ENCODE measurements at places on chromosomes 3 and 15.
A peak's percentile ranks its signal among the peaks of the same experiment; 100 is the strongest.

DNA sequence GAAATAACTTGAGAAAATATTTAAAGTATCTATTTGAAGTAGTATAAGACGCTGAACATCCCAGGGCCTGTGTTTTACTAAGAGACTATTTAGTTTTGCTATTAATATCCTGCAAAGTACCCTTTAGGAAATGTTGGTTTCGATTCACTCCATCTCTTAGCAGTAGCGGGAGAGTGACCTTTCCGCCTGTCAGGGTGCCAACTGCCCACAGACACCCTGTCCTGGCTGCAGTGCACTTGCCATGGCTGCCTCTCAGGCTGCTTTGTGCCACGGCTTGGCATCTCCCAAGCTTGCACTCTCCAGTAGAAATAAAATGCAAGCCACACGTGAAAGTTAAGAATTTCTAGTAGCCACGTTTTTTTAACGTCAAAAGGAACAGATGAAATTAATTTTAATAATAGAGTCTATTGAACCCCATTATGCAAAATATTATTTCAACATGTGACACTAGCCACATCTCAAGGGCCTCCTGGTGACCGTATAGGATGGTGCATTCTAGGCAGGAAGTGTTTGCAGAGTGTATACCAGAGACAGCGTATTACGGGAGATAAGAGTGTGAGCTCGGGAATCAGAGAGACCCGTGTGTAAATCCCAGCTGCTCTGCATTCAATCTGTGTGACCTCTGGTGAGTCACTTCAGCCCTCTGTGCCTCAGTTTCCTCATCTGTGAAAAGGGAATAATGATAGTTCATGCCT, 19.8 kb downstream of the ADAMTS9 start:
- DNase-seq = no peak

DNA sequence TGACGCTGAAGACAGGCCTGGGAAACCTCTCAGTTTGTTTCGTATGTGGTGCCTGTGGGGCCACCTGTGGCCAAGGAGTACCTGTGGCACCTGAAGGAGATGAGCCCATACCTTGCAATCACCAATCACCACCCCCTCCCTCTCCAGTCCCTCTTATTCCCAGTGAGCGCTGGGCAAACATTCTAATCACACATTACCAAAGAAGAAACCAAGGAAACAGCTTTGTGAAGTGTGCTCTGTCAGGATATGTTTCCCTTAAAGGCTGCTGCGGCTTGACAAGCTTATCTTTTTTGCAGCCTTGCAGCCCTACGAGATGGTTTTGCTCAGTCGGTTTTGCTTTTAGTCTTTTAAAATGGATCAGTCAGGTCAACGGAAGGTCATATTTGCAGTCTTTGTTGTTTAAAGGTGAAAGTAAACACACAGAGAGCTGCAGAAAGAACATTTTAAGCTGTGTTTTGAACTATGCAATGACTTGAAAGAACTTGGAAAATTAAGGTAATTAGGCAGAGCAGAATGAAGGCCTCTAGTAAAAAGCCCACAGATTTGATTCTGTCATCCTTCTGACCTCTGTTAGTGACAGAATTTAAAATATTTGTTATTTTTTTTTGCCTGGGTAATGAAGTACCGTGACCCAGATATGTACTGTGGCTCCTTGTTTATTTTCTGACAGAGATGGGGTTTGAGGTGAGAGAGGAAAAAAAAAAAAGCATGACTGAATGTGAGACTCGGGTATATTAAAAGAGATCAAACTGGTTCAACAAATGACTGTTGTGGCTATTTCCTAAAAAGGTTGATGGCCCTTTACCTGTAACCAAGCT, 461.4 kb downstream of the NSUN3 start:
- DNase-seq = peak; percentile 70

- peak; percentile 4 for DNase-seq
Measured at GRCh38 chr3:171328419-171329082, 131.7 kb downstream of the TNIK start.

DNA sequence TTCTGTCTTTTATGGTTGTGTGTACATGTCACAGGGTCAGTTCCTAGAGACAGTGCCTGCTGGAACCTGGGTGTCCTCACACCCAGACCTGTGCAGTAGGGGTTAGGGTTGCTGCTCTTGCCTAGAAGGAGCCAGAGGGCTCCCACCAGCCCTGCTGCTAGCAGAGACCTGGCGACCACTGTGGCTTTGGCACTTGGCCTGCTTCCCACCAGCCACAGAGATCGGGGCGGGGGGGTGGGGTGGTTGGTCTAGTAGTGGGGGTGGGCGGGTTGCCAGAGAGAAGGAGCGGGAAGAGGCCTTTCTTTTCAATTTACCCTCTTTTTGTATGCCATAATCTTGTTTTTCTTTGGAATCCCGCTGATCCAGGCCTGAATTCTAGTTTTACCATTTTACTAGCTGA, 29.4 kb downstream of the EEFSEC start:
- DNase-seq = no peak

- no peak for DNase-seq
Measured at GRCh38 chr3:81769299-81769698, 7.9 kb upstream of the GBE1 start.

GRCh38 chr3:66498687-66499621, 1.9 kb downstream of the LRIG1 start:
- DNase-seq = no peak

GRCh38 chr3:126464997-126465396, 10.7 kb downstream of the ZXDC start:
- no peak for DNase-seq

DNA sequence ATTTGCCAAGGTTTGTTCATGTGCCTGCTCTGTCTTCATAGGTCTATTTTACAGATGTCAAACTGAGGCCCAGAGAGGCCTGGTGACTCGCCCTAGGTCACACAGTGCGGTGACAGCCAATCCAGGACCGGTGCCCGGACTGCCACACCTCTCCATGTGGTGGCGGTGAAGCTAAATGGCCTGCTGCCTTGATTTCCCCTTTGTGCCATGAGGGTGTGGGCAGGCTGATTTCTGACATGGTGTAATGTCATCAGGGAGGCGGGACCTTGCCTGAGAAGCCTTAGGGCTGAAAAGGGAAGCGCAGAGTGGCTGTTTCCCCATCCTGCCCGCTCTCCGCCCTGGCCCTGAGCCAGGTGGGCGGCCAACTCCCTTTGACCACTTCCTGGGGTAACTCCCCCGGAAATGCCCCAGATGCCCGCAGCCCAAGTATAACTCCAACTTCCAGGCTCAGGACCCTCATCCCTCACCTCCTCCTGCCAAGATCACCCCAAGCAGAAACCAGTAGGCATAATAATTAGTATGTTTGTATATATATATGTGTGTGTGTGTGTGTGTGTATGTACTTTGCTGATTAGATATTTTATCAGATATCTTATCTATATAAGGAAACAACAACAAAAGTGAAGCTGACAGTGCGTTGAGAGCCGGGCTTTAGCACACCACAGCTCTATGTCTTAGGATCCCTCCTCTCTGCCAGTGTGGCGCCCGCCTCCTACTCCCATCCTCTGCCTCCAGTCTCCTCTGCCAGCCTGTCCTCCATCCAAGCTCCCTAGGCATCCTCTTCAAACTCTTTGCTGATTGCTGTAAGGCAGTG, 63.9 kb downstream of the IQSEC1 start:
- no peak for DNase-seq

DNA sequence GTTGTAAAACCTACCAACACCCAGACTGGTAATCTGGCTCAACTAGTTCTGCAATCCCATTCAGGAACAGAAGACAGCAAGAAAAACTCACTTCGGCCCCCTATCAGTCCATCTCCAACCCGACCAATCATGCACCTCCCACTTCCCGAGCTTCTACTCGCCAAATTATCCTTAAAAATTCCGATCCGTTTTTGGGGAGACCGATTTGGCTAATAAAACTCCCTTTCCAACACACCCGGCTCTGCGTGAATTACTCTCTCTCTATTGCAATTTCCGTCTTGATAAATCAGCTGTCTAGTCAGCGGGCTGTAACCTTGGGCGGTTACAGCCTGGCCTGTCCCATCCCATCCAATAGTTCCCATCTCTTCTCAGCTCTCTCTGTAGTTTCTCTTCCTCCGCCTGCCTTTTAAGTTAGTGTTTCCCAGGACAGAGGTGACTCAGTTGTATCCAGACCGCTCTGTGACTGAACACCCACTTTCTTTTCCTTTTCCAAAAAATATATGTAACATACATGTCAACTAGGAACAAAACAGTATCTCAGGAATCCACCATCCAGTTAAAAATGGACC, 780 bp upstream of the ACAD9 start:
- peak; percentile 15 for DNase-seq

DNA sequence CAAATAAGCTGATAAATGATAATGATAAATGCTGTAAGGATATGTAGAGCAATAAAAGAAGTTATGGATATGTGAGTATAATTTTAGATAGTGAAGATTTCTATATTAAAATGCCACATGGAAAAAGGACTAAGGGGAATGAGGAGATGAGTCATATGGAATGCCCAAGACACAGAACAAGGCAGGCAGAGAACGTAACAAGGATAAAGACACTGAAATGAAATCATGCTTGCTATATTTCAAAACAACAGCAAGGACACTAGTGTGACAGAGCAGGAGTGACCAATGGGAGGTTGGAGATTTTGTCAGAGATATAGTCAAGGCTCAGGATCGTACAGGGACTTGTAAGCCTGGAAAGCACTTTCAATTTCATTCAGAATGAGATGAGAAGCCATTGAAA, 621.5 kb upstream of the SEMA6D start:
- no peak for DNase-seq

- no peak for DNase-seq
Measured at GRCh38 chr3:98968824-98969223, 67.3 kb upstream of the DCBLD2 start.

DNA sequence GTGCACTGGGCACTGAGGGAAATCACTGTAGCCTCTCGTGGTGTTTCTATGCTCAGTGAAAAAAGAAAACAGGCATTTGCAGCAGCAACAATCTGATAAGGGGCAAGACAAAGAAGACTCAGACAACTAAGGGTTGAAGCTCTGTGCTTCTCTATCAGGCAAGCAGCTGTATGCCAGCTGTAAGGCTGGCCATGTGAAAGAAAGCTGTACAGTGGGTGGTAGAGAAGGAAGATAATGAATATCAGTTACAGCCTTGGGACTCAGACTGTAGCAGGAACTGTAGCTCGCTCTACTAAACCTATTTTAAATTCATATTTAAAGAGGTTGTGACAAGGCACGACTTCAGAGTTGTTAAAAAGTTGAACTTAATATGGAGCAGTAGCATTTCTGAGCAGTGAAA, 76.3 kb downstream of the VGLL3 start:
- no peak for DNase-seq

GRCh38 chr3:126620738-126621137, 34.2 kb downstream of the TXNRD3 start:
- no peak for DNase-seq

GRCh38 chr15:78200276-78200930, 34.0 kb downstream of the ACSBG1 start:
- no peak for DNase-seq

GRCh38 chr15:61201322-61201721, 27.8 kb downstream of the RORA start:
- DNase-seq = no peak

All from HepG2 (cell line).